Stimulated activated CD8-positive, alpha-beta memory T cell treated with anti-CD3 and anti-CD28 coated beads, Interleukin-15, amount 100 ng/mL, for 48 hours (primary cell): ENCODE measurements at places on chromosomes 1 and 21.

DNA sequence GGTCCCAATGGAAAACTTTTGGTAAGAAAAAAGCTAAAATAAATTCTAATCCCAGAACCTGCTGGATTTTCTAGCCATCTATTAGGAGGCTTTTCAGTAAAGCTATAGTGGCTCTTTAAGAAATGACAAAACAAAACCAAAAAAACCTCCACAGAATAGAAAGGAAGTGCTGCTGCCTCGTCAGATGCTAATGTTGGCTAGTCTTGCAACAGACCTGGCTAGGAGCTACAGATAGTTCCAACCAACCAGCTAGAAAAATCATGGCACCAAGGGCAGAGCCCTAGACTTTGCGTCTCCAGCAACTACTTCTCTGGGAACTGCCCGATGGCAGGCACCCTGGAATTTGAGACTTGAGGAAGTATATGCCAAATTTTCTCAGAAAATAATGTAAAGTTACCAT is 7.6 kb downstream of the CD101 start:
- no peak for DNase-seq

DNA sequence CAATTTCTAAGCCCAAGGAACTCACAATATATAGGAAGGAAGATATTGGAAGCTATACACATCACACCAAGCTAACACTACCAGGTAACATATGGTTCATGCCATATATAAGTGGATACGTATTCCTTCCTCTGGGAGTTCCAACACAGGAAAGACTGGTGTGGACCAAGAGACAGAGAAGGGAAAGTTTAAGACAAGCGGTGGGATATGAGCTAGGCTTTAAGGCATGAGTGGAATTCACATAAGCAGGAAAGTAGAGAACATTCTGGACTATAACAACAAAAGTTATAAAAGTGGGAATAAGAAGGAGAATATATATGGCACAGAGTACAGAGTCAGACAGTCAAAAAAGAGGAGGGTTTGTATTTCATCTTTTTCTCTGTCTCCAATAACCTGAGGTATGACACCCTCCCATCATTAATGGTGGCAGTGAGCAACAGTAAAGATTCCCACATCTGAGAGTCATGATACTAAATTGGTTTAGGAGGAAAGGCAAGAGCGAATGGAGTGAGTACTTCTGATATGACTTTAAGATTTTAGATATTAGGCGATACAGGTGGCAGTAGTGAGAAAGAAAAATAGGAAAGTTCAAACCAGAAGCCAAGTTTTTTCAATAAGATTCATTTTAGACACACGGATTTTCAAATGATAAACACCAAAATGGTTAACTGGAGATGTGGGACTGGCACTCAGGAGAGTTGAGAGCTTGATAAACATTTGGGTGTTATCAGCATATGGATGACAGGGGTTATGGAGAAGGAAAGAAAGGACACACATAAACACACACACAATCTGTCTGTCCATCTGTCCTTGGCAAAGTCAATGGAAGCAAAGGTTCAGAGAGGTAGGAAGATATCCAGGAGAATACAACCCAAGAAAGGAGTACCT is 87.4 kb upstream of the TTC39A start:
- DNase-seq: no peak

GRCh38 chr1:119968601-119969000 is 72.3 kb upstream of the ADAM30 start:
- DNase-seq: no peak

DNA sequence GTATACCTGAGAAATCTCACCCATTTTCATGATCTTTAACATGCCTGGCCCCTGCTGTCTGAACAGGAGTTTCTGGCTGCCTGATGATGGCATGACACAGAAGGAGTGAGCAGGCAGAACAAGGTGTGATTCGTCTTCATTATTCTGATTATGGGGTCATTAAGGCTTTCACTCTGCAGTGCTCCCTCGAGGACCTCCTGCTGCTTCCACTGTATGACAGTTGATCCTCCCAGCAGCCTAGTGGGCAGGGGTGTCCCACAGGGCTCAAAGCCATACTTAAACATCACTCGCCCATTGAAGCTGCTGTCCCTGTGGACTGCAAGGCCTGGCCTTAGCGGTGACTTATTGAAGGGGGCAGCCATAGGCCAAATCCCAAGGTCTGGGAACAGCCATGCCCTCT is 12.7 kb upstream of the PARS2 start:
- DNase-seq: no peak

DNA sequence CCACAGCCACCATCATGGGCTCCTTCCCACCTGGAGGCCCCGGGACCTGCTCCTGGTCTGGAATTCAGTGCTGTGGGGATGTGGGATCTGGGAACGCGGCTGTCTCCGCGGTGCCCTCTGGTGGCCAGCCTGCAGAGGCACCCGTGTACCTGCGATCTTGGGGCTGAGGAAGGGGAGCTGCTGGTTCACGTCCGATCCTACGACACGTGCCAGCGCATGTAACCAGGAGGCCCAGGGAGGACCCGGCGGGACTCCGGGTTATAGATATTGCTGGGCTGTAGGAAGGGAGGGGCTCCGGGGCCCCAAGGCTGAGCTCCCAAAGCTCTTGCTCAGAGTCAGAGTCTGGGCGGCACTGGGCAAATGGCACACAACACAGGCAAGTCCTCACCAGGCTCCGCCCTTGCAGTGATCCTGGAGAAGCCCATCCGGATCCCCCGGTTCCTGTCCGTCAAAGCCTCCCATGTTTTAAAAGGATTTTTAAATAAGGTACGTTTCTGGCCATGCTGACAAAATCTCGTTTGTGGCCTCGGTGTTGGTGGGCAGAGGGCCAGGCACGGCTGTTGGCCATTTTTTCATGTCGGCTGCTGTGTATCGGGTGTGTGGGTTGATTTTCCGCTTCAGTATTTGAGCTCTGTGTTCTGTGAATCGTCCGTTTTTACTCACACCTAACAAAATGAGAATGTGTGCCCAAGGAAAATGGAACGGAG is 20.1 kb downstream of the FAAP20 start:
- DNase-seq: no peak

GRCh38 chr1:118900643-118901440 is 87.3 kb downstream of the TBX15 start:
- no peak for DNase-seq

DNA sequence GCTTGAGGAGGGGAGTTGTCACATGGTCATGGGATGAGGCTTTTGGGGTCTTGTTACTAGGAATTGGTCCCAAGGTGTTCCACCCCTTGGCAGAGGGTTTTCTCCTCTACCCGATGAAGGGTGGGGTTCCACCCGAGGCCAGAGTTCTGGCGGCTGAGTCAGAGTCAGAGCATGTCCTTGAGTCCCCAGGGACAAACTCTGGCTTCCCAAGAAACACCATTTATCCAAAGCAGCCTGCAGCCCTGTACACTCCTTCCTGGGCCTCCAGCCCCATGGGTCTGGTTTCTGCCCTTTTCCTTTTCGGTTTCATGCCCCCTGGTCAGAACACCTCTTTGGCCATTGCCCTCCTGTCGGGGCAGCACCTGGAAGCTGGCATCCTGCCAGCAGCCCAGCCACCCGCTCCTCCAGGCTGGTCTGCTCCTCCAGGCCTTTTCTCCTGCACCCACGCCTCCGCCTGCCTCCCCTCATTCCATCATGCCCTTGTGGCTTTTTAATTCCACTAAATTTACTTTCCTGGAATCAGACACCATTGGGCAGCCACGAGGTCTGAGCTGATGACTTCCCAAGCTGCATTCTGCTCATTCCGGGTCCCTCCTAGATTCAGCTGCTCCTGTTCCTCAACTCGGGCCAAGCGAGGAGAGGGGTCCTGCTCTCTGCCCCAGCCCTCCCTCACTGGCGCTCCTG is 301.7 kb upstream of the VAMP3 start:
- no peak for DNase-seq

DNA sequence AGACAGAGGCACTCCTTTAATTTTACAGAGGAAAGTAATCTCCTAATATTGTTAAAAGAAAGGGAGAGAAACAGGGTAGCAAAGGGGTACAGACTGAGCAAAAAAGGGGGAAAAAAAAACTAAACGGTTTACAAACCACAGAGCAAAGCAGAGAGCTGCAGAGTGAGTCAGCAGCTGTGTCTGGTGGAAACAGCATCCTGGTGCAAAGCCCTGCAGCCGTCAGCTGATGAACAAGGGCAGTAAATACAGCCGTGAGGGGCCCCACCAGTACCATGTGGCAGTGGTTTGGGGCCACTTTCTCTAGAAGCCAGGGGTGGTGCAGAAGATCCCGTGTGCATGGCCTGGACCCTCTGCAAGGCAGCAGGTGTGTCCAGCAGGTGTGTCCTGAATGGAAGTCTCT is 111.3 kb downstream of the ERG start:
- DNase-seq: no peak
